Aorta (tissue), 5 donors: ENCODE measurements at places on chromosomes 1 and 21. TPM values are rescaled to one million over a fixed set of nuclear protein-coding genes. Genes with fewer than 3 reads are reported as not detected.
A peak's percentile ranks its signal among the peaks of the same experiment; 100 is the strongest.

GRCh38 chr1:109874445-109874844, 36.2 kb upstream of the CSF1 start:
- no peak overlapping the region for H3K4me3 ChIP-seq
- H3K36me3 ChIP-seq, result no peaks in the 10 kb centered on the region
- no peak overlapping the region for H3K27ac ChIP-seq
- DNase-seq, result no peak
- peaks cover 4% of the 10 kb centered on the region for H3K4me1 ChIP-seq
- H3K27me3 ChIP-seq, result no peaks in the 10 kb centered on the region

DNA sequence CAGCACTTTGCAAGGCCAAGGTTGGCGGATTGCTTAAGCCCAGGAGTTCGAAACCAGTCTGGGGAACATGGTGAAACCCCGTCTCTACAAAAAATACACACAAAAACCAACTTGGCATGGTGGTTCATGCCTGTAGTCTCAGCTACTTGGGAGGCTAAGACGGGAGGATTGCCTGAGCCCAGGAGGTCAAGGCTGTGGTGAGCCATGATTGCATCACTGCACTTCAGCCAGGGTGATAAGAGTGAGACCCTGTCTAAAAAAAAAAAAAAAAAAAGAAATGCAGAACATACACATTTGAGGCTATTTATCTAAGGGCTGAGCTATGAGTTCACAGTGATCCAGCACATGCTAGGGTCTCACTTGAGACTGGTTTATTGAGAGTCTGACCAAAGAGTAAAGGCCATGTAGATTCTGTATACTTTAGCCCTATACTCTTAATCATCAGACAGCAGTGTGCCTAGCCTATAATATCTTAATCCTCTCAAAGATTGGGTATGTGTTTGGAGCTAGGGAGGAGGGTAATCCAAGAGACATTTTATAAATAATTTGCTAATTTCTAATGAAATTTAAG, 23.9 kb downstream of the RNF2 start:
- no peaks in the 10 kb centered on the region for H3K4me1 ChIP-seq
- no peaks in the 10 kb centered on the region for H3K27me3 ChIP-seq
- no peak overlapping the region for H3K4me3 ChIP-seq
- no peak for DNase-seq
- no peak overlapping the region for H3K27ac ChIP-seq

DNA sequence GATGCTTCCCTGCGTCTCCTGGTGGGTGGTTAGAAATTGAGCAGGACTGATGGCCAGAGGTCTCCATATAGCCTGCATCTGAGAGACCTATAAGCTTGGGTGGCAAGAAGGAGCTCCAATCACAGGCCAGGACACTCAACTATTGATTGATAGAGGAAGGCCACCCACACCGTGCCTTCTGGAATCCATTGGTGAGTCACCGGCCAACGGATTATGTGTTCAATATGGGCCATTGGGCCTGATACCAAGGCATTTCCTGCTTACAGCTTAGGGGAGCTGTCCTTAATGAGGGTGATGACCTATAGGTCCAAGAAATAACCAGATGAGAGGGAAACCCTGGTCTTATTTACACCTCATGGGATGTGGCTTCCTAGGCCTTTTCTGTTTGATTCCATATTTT, 115.1 kb downstream of the PLPP3 start:
- H3K4me3 ChIP-seq, result no peak overlapping the region
- H3K36me3 ChIP-seq, result no peaks in the 10 kb centered on the region
- no peak for DNase-seq
- no peaks in the 10 kb centered on the region for H3K27me3 ChIP-seq
- H3K27ac ChIP-seq, result no peak overlapping the region

- H3K36me3 ChIP-seq, result no peaks in the 10 kb centered on the region
- no peaks in the 10 kb centered on the region for H3K27me3 ChIP-seq
- H3K27ac ChIP-seq, result no peak overlapping the region
- no peak for DNase-seq
- H3K4me3 ChIP-seq, result no peak overlapping the region
Observed at GRCh38 chr21:27047283-27047657, 80.4 kb upstream of the ADAMTS5 start.

DNA sequence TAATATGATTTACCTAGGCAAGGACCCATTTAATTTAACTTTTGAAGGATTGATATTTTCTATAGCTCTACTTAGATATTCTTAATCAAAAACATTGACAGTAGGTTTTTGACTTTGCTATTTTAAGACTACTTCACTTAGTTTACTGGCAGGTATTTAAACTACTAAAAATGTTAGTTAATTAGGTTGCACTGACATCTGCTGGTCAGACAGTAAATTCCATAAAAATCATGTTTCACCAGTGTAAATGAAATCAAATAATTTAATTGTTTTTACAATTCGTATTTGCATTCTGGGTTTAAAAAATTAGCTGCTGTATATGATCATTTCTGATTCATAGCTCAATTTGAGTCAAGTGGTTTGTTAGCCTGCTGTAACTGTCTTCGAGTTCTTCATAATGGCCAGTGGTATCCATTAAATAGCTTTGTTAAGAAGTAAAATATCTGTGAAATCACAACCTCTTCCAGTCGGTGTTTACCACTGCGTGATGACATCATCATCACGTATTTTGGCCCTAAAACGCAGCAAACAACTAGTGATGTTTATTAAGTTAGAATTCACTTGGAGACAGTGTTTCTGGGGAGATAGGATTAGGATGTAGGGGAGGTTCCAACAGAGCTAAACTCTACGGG, 26.2 kb downstream of the EXTL2 start:
- H3K36me3 ChIP-seq, result no peaks in the 10 kb centered on the region
- no peaks in the 10 kb centered on the region for H3K27me3 ChIP-seq

GRCh38 chr21:43578677-43579303, 80.5 kb downstream of the HSF2BP start:
- H3K4me1 ChIP-seq, result no peaks in the 10 kb centered on the region
- DNase-seq, result no peak
- H3K27ac ChIP-seq, result no peak overlapping the region
- H3K36me3 ChIP-seq, result no peaks in the 10 kb centered on the region

GRCh38 chr1:192561301-192561700, 14.3 kb upstream of the RGS1 start:
- H3K4me1 ChIP-seq, result no peaks in the 10 kb centered on the region
- H3K36me3 ChIP-seq, result no peaks in the 10 kb centered on the region
- H3K27me3 ChIP-seq, result no peaks in the 10 kb centered on the region
- H3K27ac ChIP-seq, result no peak overlapping the region
- DNase-seq, result no peak

DNA sequence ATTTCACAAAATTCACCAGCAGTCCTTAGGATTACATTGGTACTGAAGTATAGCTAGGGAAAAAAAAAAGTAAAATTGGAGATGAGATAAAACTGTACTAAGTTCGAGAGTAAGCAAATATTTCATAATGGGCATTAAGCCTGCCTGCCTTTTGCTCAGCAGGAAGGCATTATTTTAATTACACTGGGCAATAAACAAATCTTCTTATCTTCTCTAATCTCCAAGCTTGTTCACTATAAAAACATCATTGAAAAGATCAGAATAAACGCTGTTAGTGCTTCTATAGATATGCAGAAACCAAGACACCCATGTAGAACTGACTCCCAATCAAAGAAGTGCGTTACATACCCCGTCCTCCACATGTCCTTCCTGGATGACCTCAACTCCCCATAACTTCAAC, 174.2 kb upstream of the CHODL start:
- DNase-seq, result no peak
- no peaks in the 10 kb centered on the region for H3K36me3 ChIP-seq
- H3K27ac ChIP-seq, result no peak overlapping the region
- no peaks in the 10 kb centered on the region for H3K4me1 ChIP-seq

- DNase-seq, result peak; percentile 28
- H3K4me1 ChIP-seq, result no peaks in the 10 kb centered on the region
- H3K27ac ChIP-seq, result no peak overlapping the region
- H3K36me3 ChIP-seq, result no peaks in the 10 kb centered on the region
Observed at GRCh38 chr1:5996641-5997270, 4.5 kb upstream of the NPHP4 start.

DNA sequence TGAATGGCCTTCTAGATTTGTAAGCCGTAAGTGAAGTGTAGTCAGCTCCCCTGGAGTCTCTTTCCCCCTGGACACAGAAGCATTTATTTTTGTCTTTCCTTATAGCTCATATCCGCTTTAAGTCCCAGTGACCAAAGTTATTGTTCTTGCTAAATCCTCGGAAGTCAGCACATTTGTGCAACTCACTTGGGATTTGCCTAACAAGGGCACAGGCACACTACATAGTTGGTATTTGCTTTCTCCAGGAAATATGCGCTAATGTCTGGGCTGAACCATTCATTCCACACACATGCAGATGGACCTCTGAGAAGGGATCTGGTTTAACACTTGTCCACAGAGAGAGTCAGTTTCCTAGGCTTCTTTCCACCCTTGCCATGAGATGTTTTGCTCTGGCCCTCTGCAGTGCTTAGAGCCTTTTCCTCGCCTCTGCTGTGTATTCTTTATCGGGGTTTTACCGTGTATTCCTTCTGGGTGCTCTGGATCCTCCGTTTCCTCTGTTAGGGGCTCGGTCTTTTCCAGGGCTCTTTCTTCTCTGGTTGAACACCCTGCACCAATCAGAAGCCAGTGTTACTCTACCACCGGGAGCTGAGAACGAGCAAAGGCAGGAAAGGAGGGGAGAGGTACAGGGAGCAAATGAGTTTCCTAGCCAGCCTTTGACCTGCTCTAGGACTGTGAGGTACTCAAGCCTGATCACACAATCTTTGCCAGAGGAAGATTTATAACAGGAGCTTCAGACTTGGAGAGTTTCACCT, 72.4 kb downstream of the ABCA4 start:
- peak overlapping the region; percentile 80 for H3K27ac ChIP-seq
- H3K27me3 ChIP-seq, result no peaks in the 10 kb centered on the region
- H3K4me3 ChIP-seq, result no peak overlapping the region
- H3K36me3 ChIP-seq, result no peaks in the 10 kb centered on the region
- H3K4me1 ChIP-seq, result peaks cover 6% of the 10 kb centered on the region

The PGBD5 gene
- polyA plus RNA-seq, result 0.75 TPM

The TFF2 gene
- 2.1 TPM for polyA plus RNA-seq

The RAB25 gene
- 32.4 TPM for polyA plus RNA-seq

The SPRR1A gene
- not detected for polyA plus RNA-seq

The CYB561D1 gene
- polyA plus RNA-seq, result 5.7 TPM

The C1orf21 gene
- polyA plus RNA-seq, result 7.6 TPM

The TP53BP2 gene
- 22.3 TPM for polyA plus RNA-seq

The C1orf115 gene
- polyA plus RNA-seq, result 70.5 TPM
